Adrenal gland (tissue), 19 donors: ENCODE measurements at places on chromosomes 6 and 20. TPM values are rescaled to one million over a fixed set of nuclear protein-coding genes. Genes with fewer than 3 reads are reported as not detected.

DNA sequence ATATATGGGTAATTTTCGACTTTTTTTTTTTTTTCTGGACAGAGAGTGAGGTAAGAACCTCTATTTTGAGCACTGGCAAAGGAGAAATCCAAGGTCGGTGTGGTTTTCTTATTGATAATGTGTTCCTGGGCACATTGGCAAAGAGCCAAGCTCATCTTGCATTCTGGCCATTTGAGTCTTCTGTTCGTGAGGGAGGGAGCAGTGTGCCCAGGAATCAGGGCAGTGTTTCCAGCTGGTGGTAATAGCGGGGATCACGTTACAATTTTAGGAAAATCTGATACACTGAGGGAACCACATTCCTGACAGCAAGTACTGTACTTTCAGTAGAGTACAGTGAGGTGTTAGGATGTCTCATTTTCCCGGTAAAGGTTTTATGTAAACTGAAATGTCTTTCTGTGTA lies 442.3 kb upstream of the MAP3K7 start:
- peak; percentile 66 for DNase-seq

DNA sequence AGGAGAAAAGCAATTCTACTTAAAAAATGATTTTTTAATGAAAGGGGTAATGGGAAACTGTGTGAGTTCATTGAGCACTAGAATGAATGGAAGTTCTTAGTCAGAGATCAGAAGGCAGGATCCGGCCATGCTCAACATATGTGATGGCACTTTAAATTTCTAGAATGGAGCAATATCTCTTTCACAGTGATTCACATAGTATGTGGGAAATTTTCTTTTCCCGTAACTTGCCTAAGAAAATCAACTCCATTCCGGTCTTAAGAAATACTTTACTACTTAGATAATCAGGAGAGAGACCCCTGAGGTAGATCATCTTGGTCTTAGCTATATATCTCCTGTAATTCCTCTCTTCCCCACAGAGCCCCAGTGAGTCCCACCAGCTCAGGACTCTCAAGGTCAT lies 131.8 kb downstream of the SCML4 start:
- no peak for DNase-seq

GRCh38 chr6:138592749-138593123 lies 93.4 kb upstream of the NHSL1 start:
- no peak for DNase-seq

DNA sequence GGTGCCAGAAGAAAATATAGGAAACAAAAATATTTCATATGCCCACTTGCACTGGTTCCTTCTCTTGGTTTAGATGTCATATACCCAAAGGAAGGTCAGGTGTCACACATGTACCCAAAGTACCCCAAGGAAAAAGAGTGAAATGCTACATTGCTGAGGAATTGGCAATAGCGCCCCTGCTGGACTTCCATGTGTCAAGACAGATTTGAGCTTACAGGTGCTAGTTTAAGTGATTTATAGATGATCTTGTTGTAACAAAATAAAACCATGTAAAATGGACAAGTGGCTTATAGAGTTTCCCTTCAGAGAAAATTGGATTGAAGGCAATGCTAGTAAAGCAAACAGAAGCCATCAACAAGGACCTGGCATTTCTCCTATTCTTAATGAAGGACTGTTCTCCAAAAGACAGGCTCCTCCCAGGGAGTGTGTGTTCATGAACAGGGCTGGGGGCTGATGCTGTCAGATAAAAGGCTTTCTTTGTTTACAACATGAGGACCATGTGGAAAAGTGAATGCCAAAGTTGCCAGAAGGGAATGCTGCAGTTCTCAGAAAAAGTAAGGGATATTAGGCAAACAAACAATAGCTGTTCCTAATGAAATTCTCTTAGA lies 64.3 kb upstream of the PAK5 start:
- no peak for DNase-seq

- DNase-seq = no peak
These were observed 136.6 kb upstream of the MCHR2 start for GRCh38 chr6:100130630-100131029.

DNA sequence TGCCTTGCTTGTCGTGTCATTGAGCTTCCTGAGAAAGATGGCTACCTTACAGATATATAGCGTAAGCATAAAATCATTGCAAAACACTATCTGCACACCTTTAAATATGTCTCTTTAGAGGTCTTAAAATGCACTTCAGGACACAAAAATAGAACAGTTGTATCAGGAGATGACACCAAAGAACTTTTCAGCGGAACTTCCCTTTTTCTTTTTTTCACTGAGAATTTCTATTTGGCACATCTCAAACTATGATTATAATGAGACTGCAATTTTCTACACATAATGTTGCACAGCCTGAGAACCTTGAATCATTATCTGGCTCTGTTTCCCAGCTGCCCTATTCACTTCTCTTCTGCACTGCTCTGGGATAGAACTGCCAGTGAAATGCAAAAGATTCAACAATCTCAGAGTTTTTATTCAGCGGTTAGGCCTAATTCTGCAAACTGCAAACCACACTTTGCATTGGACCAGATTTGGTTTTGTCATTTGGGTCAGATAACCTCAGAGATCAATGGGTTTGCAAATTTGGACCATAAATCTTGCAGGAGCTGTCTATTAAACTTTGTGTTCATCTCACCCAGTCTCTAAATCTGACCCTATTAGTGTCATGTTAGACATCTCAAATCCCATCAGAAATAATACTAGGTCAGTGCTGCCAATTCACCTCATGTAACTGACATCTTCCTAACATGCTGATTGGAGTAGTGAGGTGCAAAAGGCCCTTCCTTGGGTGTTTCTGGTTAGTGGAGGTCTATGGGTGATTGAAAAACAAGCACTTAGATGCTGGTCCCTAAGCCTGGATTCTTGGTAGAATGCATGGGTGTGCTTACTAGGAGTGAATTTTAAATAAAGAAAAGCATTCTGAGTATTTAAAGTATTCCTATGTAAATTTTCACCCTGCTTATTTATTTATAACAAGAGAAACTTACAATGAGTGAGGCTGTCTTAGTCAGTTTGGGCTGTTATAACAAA lies 382.7 kb downstream of the UTRN start:
- DNase-seq = no peak

DNA sequence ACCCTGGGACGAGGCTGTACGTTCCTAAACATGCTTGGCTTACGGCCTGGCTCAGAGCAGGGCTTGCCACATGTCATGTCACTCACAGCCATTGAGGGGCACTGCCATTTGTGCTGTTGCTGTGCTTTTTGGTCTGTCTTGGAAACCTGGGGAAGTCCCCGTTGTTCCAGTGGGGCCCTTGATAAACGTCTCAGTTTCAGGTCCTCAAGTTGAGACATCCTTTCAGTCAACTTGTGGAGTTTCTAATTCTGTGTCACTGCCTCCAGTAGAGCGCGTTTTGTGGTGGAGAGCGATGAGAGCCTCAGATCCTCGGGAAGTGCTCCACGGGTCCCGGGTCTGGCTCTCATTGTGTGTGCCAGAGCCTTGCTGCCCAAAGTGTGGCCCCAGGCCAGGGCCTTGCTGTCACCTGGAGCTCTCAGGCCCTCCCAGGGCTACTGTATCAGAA lies 43.0 kb upstream of the CCR6 start:
- DNase-seq = no peak

- no peak for DNase-seq
These were observed 119.9 kb downstream of the INSM1 start for GRCh38 chr20:20487811-20488210.

DNA sequence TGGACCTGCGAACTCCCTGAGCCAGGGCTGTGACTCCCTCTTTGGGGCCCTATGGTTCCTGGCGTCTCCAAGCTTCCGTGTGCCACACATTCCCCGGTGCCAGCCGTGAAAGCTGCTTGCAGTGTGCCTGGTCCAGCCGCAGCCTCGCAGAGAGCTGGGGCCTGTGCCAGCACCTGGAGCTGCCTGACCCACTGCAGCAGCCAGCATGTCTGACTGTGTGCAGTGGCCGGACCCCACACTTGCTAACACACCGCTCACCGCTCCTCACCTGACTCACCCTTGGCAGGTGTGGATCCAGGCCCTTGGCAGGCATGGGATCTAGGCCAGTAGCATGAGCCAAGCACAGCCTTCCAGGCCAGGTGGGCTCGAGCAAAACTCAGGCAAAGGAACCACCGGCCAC lies 227.5 kb downstream of the OTOR start:
- DNase-seq = no peak

Gene RNF39
- polyA plus RNA-seq = 0.17 TPM

Gene SRSF12
- 1.4 TPM for polyA plus RNA-seq
